ENCODE measurements at places on chromosomes 7 and 10.

GRCh38 chr7:29337546-29338116 is 143.1 kb downstream of the CHN2 start:
- H3K27me3 ChIP-seq, result no peaks in the 10 kb centered on the region
- peak overlapping the region; percentile 50 for H3K27ac ChIP-seq
- H3K4me3 ChIP-seq, result peak overlapping the region; percentile 45
- peaks cover 41% of the 10 kb centered on the region for H3K4me1 ChIP-seq

GRCh38 chr10:76829724-76830123 is 807.9 kb downstream of the KCNMA1 start:
- H3K27ac ChIP-seq, result no peak overlapping the region
- no peak overlapping the region for H3K4me3 ChIP-seq
- H3K27me3 ChIP-seq, result no peaks in the 10 kb centered on the region
- no peak for DNase-seq

- H3K27ac ChIP-seq, result no peak overlapping the region
- peaks cover 71% of the 10 kb centered on the region for H3K27me3 ChIP-seq
- no peak overlapping the region for H3K4me3 ChIP-seq
These were observed 8.4 kb upstream of the LYZL2 start for GRCh38 chr10:30637881-30638467.

DNA sequence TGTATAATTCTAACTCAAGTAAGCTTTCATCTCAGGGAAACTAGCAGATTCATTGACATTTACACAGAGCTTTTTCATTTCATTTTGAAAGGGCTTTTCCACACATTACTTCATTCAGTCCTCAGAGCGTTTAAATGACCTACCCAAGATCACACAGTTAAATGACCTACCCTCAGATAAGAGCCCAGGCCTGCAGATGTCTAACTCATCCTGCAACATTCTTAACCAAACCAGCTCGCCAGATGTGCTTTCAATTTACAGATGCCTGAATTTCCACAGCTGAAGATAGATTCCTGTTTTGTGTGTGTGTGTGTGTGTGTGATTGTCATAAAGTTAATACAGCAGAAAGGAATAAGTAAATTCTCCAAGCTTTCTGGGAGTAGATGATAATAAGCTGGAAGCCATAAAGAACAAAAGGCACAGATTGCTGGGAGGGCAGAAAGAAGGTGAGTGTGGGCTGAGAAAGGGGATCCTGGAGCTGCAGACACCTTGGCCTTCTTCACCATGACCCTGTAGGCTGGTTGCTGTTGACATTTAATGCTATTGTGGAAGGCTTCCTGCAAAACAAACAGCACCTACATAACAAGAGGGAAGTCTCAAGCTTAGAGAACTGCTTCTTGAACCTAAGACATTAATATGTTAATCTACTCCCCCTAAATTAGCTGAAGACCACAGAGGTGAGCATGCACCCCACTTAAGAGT is 489.7 kb upstream of the CELF2 start:
- no peaks in the 10 kb centered on the region for H3K4me1 ChIP-seq
- no peaks in the 10 kb centered on the region for H3K36me3 ChIP-seq
- H3K4me3 ChIP-seq, result no peak overlapping the region
- H3K27ac ChIP-seq, result no peak overlapping the region
- no peak for DNase-seq
- peaks cover 8% of the 10 kb centered on the region for H3K27me3 ChIP-seq

GRCh38 chr10:94224656-94225055 is 138.1 kb downstream of the NOC3L start:
- no peak overlapping the region for H3K27ac ChIP-seq
- H3K4me1 ChIP-seq, result no peaks in the 10 kb centered on the region

- no peaks in the 10 kb centered on the region for H3K27me3 ChIP-seq
- peaks cover 31% of the 10 kb centered on the region for H3K4me1 ChIP-seq
- DNase-seq, result no peak
- H3K36me3 ChIP-seq, result peaks cover 25% of the 10 kb centered on the region
- H3K4me3 ChIP-seq, result no peak overlapping the region
These were observed 6.6 kb upstream of the BHLHA15 start for GRCh38 chr7:98204670-98205069.

DNA sequence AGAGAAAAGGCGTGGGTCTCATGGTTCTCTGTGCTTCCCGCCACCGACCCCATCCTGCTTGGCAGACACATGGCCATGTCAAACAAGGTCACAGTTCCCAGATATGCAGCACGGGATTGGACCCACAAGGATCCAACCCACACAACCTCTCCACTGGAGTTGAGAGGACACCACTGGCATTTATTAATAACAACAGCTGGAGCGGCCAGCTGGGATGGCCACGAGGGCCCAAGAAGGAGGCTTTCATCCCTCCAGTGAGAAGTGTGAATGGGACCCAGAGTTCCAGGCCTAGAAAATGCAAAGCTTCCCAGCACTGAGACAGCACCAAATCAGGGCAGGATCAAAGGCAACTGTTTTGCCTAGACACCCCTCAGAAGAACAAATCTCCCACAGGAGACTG is 31.5 kb downstream of the FGFR2 start:
- H3K36me3 ChIP-seq, result no peaks in the 10 kb centered on the region
- H3K27me3 ChIP-seq, result no peaks in the 10 kb centered on the region
- H3K4me3 ChIP-seq, result no peak overlapping the region
- no peak for DNase-seq

- H3K4me1 ChIP-seq, result no peaks in the 10 kb centered on the region
- DNase-seq, result no peak
- H3K36me3 ChIP-seq, result no peaks in the 10 kb centered on the region
- H3K27me3 ChIP-seq, result peaks cover 25% of the 10 kb centered on the region
- no peak overlapping the region for H3K27ac ChIP-seq
These were observed 170.8 kb downstream of the AKR1D1 start for GRCh38 chr7:138247081-138247480.

GRCh38 chr7:86745013-86745745 is 101.5 kb downstream of the GRM3 start:
- no peaks in the 10 kb centered on the region for H3K36me3 ChIP-seq
- no peak overlapping the region for H3K27ac ChIP-seq
- H3K4me1 ChIP-seq, result no peaks in the 10 kb centered on the region
- no peak overlapping the region for H3K4me3 ChIP-seq
- no peak for DNase-seq

DNA sequence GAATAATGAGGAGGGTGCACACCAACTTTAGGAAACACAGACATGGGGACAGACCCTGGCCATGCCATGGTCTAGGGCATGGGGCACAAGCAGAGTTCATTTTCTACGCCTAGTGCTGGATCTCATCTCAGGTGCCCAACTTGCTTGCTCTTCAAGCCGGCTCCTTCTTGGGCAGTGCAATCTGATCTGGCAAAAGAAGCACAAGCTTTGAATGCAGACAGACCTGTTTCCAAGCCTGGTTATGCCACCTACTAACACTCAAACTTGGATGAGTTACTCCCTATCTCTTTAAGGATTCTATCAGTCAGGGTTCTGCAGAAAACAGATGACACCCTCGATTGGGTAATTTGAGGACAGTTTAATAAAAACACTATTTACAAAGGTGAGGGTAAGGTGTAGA is 34.9 kb upstream of the WAPL start:
- no peak overlapping the region for H3K27ac ChIP-seq
- no peaks in the 10 kb centered on the region for H3K4me1 ChIP-seq
- no peaks in the 10 kb centered on the region for H3K27me3 ChIP-seq
- no peak overlapping the region for H3K4me3 ChIP-seq

GRCh38 chr7:22671177-22671879 is 55.7 kb upstream of the IL6 start:
- DNase-seq, result no peak
- peaks cover 21% of the 10 kb centered on the region for H3K27me3 ChIP-seq
- H3K36me3 ChIP-seq, result peaks cover 2% of the 10 kb centered on the region

Measured in central memory CD8-positive, alpha-beta T cell (primary cell).